Hypothalamus (tissue), 51 donors: ENCODE measurements at places on chromosomes 3 and 15.

DNA sequence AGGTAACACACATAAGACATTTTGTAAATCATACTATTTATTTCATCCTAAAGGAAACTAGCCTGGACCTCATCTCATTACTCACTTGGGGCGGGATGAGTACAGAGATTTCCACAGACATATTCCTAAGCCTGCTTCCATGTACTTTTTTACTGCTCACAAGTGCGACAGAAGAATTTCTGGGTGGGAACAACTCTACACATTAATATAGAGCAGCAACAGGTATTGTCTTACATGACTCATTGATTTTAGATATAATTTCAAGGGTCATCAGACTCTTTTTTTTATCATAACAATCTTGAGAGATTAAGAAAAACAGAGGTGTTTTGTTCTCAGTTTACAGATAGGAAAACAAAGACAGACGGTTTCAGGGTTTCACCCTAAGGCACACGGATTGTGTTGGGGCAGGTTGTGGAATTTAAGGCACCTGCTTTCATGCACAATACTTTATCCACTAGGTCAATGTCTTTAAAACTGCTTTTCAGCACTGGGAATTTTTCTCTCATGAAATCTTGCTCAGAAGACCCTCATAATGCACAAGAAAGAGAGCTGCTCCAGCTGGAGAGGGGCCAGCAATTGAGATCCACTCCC, 186.7 kb upstream of the CDIN1 start:
- DNase-seq, result no peak

DNA sequence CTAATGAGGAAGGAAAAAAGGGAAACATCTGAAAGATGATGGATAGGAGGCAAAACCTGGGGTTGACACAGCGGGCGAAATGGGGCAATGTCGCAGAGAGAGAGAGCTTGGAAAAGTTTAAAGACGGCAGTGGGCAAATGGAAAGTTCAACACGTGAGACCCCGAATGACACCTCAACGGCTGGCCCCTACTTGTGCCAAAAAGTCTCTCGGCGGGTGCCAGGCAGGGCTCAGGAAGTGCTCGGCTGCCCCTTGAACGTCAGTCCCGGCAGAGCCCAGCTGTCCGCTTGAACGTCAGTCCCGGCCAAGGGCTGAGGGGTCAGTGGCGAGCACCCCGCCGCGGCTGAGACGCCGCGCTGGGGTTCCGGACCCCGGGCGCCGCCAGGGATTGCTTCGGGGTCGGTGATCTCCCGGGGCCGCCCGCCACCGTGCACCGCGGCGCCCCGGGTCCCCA, 658 bp downstream of the EOGT start:
- DNase-seq, result no peak

- no peak for DNase-seq
These were observed 180.6 kb upstream of the RBMS3 start for GRCh38 chr3:29100292-29100691.

DNA sequence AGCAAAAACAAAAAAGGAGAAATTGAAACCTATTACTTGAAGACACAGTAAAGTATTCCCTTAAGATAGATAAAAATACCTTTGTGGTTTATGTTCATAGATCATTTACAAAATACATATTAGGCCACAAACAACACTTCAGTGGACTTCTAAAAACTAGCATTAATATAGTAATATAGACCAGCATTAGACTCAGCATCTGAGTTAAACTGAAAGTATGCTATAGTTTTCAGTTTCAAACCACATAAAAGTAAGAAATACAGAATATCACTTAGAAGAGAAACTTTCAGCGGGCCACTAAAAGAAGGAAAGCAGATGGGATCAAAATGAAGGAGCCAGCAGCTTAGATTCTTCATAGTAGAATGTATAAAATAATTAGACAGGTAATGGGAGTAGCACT, 86.6 kb downstream of the MSL2 start:
- DNase-seq, result no peak

GRCh38 chr15:88535100-88535499, 11.4 kb downstream of the DET1 start:
- DNase-seq, result no peak

DNA sequence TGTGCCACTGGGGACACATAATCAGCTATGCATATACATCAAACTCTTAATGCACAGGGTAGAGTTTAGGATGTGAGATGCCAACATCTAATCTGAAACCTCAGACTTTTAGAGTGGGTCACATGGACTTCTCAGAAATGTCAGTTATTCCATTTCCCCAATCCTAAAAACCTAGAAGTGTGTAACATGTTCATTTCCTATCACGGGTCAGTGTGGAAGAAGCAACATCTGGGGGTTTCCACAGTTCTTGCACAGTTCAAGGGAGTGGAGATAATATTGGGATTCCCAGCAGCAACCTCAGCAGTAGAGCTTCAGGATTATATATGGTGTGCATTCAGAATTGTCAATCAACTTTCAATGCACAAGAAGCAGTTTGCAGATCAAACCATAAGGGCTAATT, 44.4 kb upstream of the SPRED1 start:
- no peak for DNase-seq

DNA sequence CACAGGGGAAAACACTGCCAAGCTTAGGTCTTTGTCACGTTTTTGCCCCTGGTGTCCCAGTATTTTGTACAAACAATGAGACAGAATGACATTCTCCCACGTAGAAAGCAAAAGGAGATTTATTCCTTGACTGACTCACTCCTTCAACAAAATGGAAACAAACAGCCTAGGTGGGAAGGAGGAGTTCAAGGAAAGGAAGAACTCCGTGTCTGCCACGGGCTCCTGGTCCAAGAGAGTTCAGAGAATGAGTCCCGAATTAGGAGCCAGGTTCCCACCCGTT, 8.1 kb downstream of the TLE3 start:
- no peak for DNase-seq

GRCh38 chr3:66492071-66492470, 8.8 kb downstream of the LRIG1 start:
- DNase-seq, result no peak

DNA sequence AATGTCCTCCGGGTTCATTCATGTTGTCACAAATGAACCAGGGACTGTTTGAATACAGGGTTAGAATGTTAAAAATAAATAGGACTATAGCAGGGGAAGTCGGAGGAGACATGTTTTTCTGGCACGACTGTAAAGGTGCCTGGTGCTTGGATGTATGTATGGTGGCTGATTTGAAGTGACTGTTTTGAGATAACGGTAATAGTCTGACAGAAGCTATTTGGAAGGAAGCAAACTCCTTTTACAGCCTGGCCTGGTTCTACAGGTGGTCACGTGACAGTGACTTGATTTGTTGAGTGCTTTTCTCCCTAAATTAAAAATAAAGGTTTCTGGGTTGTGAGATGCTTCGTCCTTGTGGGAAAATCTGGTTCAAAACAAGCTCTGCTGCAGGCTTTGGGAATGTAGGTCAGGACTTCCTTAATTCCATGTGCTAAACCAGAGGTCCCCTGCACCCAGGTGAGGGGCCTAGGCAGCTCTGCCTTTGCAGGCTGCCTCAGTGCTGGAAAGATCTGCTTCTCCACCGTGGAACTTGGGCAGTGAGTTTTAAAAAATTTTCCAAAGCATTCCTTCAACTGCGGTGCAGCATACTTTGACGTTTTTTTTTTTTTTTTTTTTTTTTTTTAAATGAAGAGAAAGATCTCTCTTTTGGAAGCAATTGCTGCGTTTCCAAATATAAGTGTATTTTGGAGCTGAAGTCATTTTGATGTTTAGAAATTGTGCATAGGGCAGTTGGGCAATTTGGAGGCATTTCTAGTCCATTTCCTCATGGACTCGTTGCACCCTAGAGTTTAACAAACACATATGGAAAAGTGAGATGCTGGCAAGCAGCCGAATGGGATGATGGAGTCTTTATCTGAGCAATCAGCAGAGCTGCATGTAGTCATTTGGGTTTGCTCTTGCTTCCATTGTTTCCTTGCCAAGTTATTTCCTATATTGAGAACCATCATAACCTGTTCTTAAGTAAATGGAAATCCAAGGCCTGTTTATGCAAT, 30.9 kb downstream of the ITPR1 start:
- DNase-seq, result no peak

DNA sequence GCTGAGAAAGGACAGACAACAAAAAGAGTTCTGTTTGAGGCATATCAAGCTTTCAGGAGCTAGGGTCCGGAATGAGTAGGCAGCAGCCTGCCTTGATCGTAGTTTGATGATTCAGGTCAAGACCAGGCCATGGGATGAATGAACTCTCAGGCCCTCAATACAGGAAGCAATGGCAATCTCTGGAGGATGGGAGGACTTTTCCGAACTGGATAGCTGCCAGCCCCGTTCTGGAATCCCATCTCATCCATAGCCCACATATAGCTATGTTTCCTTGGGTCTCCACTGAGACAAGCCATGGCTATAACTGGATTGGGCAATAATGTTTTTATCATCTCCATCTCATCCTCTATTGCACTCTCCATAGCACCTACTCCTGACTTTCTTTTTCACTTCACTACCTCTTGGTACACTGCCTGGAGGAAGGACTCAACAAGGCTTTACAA, 12.8 kb downstream of the AHSG start:
- DNase-seq, result no peak

GRCh38 chr15:45863881-45864580, 229.2 kb downstream of the SQOR start:
- no peak for DNase-seq

- no peak for DNase-seq
These were observed 14.8 kb downstream of the CRYGS start for GRCh38 chr3:186529201-186529999.

DNA sequence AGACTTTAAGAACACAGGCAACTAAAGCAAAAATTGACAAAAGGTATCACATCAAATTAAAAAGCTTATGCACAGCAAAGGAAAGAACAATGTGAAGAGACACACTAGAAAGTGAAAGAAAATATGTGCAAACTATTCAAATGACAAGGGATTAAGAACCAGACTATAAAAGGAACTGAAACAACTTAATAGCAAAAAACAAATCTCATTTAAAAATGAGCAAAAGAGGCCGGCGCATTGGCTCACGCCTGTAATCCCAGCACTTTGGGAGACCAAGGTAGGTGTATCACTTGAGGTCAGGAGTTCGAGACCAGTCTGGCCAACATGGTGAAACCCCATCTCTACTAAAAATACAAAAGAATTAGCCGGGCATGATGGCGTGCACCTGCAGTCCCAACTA, 14.4 kb downstream of the NGLY1 start:
- DNase-seq, result no peak

- DNase-seq, result no peak
These were observed 456.3 kb downstream of the FOXP1 start for GRCh38 chr3:71127052-71127831.

DNA sequence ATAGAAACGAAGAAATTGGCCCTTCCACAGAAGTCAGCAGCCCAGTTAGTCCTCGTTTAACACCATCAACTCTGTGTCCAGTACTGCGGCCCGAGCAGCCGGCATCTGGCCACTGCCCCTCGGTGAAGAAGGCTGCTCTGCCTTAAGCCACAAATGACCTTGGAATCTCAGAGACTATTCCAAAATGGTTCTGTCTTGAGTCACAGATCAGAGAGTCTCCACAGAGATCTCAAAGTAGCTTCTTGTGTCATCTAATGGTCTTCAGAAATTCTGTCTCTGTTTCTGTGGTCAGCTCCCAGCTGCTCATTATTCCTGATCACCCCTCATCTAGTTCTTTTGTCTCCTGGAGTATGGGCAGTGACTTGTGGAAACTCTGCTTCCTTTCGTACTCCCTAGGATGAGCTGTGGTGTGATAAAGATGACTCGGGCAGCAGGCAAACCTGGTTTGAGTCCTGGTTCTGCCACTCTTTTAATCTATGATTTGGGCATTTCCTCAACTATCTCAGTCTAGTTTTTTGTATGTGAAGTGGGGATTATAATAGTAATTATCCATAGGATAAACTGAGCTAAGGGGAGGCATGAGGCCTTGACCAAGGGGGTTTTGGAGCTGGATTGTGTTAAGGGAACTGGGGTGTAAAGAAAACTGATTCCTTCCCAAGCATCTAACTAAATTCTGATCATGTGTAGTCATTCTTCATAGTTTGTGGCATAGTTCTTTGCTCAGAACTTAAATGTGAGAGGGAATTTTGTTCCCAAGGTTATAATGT, 22.6 kb downstream of the CRTC3 start:
- no peak for DNase-seq

DNA sequence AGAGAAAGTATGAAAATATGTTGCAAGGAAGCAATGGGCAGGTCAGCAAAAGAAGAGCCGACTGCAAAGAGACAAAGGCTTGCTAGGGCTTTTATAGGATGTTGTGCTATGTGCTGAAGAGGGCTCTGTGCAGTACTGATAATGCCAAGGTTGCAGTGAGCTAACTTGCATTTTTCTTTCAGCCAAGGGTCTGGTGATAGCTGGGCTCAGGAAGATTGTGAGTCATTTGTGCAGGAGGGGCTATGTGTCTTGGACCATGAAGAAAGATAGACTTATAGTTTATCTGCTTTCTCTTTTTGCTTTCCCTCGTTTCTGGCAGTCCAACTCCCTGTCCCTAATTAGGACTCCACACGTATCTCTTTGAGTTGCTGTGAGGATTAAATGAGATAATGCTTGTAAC, 64.5 kb upstream of the LRIG1 start:
- DNase-seq, result no peak

DNA sequence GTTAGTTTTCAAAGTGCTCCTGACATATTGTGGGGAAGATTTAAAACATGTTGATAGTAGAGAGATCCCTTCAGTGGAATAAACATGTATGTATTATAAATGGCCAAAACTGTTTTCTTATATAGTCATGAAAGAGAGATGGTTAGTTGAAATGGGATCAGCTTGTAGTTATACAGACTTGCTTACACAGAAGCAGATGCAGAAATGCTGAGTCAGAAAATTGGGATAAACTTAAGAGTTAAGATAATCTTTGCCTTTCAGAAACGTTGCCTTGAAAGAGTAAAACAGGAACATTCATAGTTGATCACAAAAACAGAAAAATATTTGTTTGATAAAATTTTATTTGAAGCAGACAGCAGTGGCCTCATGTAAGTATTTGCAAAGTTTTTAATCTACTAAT, 433.2 kb upstream of the BCHE start:
- DNase-seq, result no peak

DNA sequence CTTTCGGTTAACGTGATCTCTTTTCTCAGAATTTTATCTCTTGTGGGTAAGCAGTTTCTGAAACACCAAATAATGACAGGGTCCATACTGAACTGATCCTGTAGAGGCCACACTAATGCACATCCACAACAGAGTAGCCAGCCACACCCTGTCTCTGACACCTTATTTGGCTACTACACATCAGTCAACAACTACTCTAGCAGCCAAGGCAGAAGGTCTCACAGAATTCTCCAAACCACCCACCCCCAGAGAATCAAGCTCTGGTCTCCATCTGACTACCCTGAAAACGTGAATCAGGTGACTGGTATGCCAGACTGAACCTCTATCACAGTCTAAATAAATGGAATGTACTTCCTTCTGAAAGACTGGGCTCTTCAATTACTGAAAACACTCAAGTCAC, 38.0 kb downstream of the EDC3 start:
- no peak for DNase-seq

DNA sequence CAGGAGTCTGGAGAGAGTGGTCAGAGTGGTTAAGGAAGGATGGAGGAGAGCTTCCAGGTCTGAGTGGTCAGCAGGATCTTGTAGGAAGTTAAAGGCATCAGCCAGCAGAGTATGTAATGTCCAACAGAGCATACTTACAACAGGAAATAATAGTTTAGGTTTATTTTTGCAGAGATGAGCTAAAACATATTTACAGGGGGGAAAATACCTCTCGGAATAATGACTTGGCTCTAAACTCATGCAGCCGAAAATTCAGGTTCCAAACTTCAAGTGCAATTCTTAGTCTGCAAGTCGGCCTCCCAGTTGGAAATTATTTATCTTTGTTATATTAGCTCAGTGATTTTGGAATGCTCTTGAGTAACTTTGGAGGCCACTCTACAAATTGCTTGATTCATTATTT, 385.0 kb upstream of the C2CD4B start:
- DNase-seq, result no peak

- no peak for DNase-seq
These were observed 257.5 kb downstream of the MFSD1 start for GRCh38 chr3:159059395-159059794.
